ENCODE measurements at places on chromosomes 2 and 18.

GRCh38 chr2:182937870-182938269 is 71.4 kb upstream of the FRZB start:
- no peak for DNase-seq

DNA sequence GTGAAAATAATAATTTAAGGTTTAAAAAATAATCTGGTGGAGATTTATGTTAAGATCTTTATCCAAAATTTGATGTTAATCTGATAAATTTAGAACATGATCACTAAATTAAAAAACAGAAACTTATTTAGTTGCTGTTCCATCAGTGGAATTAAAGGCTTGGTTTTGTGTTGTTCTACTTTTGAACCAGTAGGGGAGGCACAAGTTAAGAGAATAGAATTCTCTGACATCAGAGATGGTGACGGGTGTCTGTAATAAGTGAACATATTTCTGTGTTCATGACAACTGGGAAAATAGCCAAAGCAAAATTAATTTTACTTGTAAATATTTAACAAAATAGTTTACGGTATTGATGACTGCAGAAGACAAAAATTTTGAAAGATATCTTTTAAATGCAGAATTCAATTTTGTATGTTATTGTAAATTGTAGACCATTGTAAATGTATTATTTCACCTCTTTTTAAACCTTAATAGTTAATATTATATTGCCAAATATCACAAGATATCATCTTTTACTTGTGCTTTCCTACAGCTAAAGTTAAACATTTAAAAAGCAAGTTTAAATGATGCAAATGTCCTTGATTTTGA is 106.0 kb downstream of the UBR3 start:
- peak; percentile 11 for DNase-seq

- no peak for DNase-seq
These were observed 568.5 kb downstream of the CMPK2 start for GRCh38 chr2:6297238-6297637.

GRCh38 chr18:26036635-26037034 is 53.8 kb downstream of the SS18 start:
- no peak for DNase-seq

DNA sequence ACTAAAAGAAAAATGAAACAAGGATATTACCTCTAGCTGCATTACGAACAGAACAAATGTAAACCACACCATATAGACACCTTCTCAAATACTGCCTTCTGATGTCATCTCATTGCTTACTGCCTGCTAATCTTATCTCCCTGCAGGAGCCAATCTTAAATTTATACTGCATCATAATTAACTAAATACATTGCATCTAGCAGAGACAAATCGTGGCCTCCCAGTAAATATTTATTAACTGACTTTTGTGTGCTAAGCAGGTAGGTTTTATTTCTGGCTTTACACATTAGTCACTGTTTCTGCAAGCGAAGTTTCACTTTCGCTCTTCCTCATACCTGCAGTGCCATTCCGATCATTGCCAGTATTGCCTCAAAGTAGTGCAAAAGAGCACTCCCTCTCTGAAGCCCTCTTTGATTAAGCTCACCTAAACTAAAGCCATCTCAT is 67.5 kb downstream of the SPATS2L start:
- DNase-seq = no peak

GRCh38 chr2:226813148-226813701 is 13.6 kb upstream of the IRS1 start:
- DNase-seq = no peak

Measured in DMS79 (cell line).